Caco-2 (cell line): ENCODE measurements at places on chromosomes 2 and 18.

GRCh38 chr2:167438206-167438605 lies 549.9 kb downstream of the XIRP2 start:
- no peak overlapping the region for H3K27ac ChIP-seq
- no peaks in the 10 kb centered on the region for H3K27me3 ChIP-seq
- no peaks in the 10 kb centered on the region for H3K36me3 ChIP-seq
- no peaks in the 10 kb centered on the region for H3K4me1 ChIP-seq

DNA sequence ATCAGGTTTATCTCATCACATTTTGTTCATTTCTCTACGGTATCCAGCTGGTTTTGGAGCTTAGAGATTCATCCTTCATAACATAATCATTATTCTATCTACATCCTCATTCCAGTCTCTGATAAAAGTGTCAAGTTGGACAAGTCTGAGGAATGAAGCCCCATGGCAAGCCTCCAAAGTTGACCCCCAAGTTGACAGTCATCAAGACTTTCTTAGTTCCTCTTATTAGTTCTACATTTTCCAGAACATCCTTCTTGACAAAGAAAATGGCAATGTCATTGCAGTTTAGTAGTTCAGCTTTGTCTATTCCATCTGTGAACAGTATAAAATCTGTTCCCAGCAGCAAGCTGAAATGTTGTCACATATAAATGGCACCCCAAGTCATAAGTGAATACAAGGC lies 4.5 kb upstream of the TMSB10 start:
- no peak overlapping the region for H3K27ac ChIP-seq
- H3K27me3 ChIP-seq: no peaks in the 10 kb centered on the region
- no peaks in the 10 kb centered on the region for H3K36me3 ChIP-seq

GRCh38 chr18:47248604-47249313 lies 2.7 kb downstream of the SKOR2 start:
- H3K36me3 ChIP-seq: no peaks in the 10 kb centered on the region
- no peak overlapping the region for H3K4me3 ChIP-seq
- H3K27me3 ChIP-seq: no peaks in the 10 kb centered on the region
- H3K27ac ChIP-seq: no peak overlapping the region
- H3K4me1 ChIP-seq: no peaks in the 10 kb centered on the region

DNA sequence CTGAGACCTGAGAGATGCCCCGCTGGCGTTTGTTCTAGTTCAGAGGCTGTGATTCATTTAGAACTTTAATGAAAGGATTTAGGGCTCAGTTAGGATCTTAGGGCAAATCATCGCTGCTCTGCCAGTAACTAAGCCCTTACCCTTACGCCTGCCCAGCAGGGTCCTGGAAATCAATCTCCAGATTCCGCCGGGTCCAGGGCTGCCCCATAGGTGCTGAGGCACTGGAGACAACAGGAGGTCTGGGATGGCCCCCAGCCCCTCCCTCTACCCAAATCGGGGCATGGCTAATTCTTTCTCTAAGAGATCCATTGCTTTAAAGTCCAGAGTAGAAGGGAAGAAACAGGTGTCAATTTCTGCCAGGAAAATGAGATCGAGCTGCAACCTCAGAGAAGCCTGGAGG lies 83.1 kb downstream of the SDC1 start:
- H3K27me3 ChIP-seq: no peaks in the 10 kb centered on the region
- H3K27ac ChIP-seq: no peak overlapping the region
- no peak overlapping the region for H3K4me3 ChIP-seq
- no peaks in the 10 kb centered on the region for H3K36me3 ChIP-seq
- DNase-seq: no peak

- H3K4me3 ChIP-seq: no peak overlapping the region
- no peaks in the 10 kb centered on the region for H3K4me1 ChIP-seq
- H3K27ac ChIP-seq: no peak overlapping the region
- no peaks in the 10 kb centered on the region for H3K27me3 ChIP-seq
- no peaks in the 10 kb centered on the region for H3K36me3 ChIP-seq
These were observed 69.0 kb downstream of the ST6GAL2 start for GRCh38 chr2:106816974-106817373.

DNA sequence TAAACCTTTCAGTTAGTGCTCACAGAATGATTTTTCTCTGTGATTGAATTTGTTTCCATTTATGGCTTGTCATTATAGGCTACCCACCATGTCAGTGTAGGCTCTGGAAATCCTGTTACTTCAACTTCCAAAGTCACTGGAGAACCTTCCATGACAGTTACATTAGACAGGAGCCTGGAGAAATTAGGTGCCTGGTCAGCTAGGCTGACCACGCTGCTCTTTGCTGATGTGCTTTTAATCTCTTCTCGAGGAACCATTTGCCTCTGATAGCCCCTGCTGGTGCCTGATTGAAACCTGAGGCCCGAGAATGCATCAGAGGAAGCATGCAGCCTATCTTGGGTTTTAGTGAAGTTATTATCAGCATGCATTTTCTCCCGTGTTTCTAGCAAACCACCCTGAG lies 29.6 kb upstream of the TTN start:
- no peaks in the 10 kb centered on the region for H3K4me1 ChIP-seq
- DNase-seq: no peak
- no peak overlapping the region for H3K4me3 ChIP-seq
- no peaks in the 10 kb centered on the region for H3K27me3 ChIP-seq

- H3K27me3 ChIP-seq: no peaks in the 10 kb centered on the region
- 0 out of 2 replicates have a peak, but pooled peaks cover 6% of the 10 kb centered on the region for H3K4me1 ChIP-seq
- no peak overlapping the region for H3K4me3 ChIP-seq
- peaks cover 6% of the 10 kb centered on the region for H3K36me3 ChIP-seq
These were observed 49.3 kb upstream of the AP1S3 start for GRCh38 chr2:223886726-223887125.

DNA sequence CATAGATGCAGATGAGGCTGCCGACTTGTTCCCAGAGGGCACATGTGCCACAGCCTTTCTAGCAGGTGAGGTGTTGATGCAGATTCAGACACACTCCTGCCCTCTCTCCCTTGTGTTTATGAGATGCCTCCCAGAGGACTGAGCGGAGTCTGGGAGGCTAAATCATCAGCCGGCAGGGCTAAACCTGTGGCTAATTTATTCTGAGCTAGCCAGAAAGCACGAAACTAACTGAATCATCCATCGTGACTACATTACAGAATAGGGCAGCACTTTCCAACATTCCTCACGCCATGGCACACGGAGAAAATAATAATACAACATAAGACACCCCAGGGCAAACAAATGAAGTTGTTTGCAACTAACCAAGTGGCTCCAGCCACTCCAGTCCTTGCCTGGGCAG lies 101.7 kb upstream of the FZD7 start:
- H3K27me3 ChIP-seq: no peaks in the 10 kb centered on the region
- no peak overlapping the region for H3K4me3 ChIP-seq
- no peaks in the 10 kb centered on the region for H3K36me3 ChIP-seq
- no peak for DNase-seq
- H3K27ac ChIP-seq: no peak overlapping the region
